NCI-H2227 treated with DMSO at 0.1 percent for 48 hours (cell line): ENCODE measurements at places on chromosomes 7 and 10.
A peak's percentile ranks its signal among the peaks of the same experiment; 100 is the strongest.

- no peak for DNase-seq
Measured at GRCh38 chr7:37920849-37921805, 687 bp downstream of the EPDR1 start.

- no peak for DNase-seq
Measured at GRCh38 chr10:116151076-116151475, 121.9 kb downstream of the GFRA1 start.

GRCh38 chr7:11642276-11642675 lies 189.7 kb downstream of the THSD7A start:
- no peak for DNase-seq

DNA sequence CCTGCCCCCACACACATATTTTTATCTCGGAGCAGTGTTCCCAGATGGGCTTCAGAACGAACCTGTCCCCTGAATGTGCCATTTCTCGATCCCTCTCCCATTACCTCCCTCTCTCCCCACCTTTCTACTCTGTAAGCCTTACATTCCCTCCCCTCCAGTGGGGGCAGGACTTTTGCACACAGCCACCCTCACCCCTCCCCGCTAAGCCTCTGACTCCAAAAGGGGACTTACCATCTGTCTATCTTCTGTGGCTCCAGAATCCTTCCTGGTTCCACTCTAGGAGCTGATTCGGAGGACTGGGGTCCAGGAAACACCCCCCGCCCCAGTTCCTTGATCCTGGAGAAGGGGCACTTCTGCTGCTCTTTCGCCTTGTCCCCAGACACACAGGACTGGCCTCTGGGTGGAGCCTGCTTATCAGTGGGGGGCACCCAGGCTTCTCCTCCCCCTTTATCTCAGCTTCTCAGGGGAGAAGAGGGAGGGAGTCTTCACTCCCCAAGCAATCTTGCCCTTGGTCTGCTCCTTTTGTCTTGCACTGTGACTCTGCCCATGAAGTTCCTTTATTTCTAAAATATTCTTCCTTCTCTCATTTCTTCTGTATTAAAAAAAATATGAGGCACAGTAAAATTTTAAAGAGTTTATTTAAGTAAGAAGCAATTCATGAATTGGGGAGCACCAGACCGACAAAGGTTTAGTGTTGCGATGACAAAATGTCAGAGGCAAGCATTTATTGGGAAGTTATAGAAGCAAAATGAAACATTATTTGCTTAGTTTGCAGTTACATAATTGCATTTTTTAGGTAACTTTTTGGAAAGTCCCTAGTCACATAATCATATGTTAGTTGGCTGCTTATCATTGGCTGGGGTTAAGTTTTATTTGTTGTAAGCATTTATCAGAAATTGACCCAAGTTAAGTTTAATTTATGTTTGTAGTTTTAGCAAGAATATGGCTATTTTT lies at the start of gene KEL:
TSS of gene KEL (minus strand) at position 391 of the 954 bp plus-strand sequence. CDS start at position 234, 157 bp downstream.
- DNase-seq, result no peak

GRCh38 chr7:139598642-139599041 lies 75.2 kb downstream of the CLEC2L start:
- DNase-seq, result peak; percentile 68

DNA sequence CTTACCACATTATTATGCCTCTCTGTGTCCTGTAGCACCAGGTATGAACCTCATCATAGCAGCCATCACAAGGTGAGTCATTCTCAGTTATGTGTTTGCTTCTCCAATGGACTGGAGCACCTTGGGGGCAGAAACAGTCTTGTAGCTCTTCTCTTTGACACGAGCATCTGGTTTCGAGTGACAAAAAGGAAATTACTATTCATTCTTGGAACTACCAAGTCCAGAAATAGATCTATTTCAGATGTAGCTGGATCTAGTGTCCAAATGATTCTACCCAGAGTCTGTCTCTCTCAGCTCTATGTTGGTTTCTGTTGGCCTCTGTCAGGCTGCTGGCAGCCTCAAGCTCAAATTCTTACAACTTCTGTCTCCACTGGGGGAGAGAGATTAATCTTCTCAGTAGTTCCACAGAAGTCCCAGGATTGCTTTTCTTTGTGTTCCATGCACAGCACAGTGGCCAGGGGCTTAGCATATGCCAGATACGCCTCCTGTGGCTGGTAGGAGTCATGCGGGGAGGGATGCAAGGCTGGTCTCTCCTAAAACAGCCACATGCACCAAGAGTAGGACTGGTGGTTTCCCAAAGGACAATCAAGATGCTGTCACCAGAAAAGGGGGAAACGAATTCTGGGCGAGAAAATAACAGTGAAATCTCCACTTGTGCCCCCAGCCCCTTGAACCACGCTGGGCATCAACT lies 37.2 kb upstream of the PAPSS2 start:
- DNase-seq, result no peak

GRCh38 chr7:122802301-122802751 lies 83.9 kb downstream of the CADPS2 start:
- DNase-seq, result no peak

- no peak for DNase-seq
Measured at GRCh38 chr7:46522354-46522906, 601.4 kb upstream of the IGFBP3 start.

- no peak for DNase-seq
Measured at GRCh38 chr10:130021383-130021950, 57.4 kb upstream of the EBF3 start.

GRCh38 chr7:102120666-102121195 lies 165.9 kb upstream of the SH2B2 start:
- no peak for DNase-seq

DNA sequence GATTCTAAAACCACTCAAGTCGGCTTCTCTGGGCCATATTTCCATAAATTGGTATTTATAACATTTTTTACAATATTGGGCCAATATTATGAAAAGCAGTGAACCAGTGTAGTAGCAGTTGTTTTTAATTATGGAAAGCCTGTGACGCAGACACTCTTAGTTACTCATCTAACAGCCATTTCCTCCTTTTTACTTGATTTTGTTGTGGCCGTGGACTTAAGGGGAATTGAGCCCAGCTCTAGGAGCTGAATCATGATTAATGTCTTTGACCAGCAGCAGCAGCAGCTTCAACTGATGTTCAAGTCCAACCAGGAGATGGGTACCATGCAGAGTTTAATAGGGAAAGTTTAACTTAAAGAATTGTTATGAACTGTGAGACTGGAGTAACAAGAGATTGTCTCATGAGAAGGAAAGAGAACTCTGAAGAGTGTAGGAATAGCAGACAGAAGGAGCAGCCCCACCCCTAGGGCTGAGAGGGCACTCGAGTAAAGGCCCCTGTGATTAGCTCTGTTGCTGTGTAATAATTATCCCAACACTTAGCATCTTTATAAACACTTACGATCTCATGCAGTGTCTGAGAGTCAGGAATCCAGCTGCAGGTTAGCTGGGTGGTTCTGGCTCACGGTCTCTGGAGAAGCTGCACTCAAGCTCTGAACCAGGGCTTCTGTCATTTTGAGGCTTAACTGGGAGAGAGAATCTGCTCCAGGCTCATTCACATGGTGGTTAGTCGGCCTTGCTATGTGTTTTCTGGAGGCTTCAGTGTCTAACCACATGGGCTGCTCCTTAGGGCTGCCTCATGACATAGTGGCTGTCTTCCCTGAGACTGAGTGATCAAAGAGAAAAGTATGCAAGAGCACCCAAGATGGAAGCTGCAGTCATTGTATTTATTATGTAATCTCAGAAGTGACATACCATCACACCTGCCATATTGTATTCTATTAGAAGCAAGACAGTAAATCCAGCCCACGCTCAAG lies 4.6 kb downstream of the LANCL2 start:
- DNase-seq, result peak; percentile 40

GRCh38 chr10:12606461-12606860 lies 257.1 kb downstream of the CAMK1D start:
- no peak for DNase-seq

GRCh38 chr10:130350996-130351395 lies 214.8 kb downstream of the GLRX3 start:
- DNase-seq, result no peak

- DNase-seq, result no peak
Measured at GRCh38 chr7:74599244-74599643, 58.3 kb upstream of the GTF2I start.

- DNase-seq, result no peak
Measured at GRCh38 chr10:89867964-89868363, 166.6 kb downstream of the KIF20B start.

DNA sequence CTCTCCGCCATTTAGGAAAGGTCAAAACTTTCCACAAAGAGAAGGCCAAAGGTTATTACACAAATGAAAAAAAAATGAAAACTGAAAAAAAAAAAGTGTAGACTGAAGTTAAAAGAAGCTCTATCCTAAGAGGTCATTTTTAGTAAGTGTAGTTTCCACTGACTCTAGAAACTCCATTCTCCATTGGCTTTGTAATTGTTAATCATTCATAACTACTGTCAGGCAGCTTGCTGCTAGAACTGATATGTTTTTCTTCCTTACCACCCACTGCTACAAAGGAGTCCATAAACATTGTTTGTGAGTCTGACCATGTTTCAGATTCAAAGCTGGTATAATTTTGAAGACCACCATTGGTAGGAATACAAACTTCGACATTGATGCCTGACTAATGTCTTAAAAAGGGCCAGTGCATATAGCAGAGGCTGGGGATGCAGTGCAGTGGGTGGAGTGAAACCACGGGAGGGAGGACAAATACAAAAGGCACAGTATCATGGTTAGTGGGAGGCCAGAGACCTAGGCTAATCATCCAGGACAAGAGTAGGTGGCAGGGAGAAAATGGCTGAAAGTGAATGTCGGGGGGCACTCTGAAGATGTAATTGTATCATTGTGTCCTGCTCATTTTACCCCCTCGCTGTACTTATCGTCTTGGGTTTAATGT lies 16.9 kb upstream of the DYNC1I1 start:
- DNase-seq, result peak; percentile 81

- DNase-seq, result no peak
Measured at GRCh38 chr10:132599732-132600131, 62.1 kb downstream of the INPP5A start.

- DNase-seq, result no peak
Measured at GRCh38 chr10:69739634-69740033, 62.1 kb upstream of the COL13A1 start.

DNA sequence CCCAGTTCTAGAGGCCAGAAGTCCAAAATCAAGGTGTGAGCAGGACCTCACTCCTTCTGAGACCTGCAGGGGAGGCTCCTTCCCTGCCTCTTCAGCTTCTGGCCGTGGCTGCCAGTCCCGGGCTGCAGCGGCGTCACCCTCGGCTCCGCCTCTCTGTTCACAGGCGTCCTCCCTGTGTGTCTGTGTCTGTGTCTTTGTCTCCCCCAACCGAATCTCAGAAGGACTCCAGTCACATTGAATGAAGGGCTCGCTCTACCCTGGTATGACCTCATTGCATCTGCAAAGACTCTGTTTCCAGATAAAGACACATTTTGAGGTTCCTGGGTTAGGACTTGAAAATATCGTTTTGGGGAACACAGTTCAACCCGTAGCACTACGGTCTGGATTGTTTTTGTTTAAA lies 33.1 kb upstream of the GALNT11 start:
- peak; percentile 82 for DNase-seq

- no peak for DNase-seq
Measured at GRCh38 chr7:129443612-129444011, 9.4 kb downstream of the STRIP2 start.

DNA sequence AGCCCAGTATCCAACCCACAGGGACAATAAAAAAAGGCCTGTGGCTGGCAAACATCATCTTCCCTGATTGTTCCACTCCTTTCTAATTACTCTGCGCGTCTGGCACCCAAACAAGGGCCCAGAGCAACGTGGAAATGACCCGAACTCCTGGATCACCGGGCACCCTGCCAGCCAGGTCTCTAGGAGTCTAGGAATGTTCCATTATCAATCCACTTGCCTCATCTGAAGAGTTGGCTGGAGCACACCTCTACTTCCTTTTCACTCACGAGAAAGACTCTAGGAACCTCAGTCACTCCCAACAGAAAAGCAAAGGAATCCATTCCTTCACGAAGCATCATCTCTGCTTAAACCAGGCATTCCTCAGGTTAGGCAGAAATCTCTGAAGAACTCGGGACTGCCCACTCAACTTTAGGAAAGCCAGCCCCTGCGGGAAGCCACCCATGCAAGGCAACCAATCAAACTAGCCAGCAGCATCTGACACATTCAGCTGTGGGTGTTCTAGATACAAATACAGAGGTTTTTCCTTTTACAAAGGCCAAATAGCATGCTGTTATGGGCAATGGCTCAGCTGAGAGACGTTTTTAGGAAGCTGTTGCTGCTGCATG lies 37.7 kb downstream of the ATXN7L1 start:
- DNase-seq, result no peak

GRCh38 chr7:99653754-99654153 lies 26.0 kb downstream of the CYP3A5 start:
- DNase-seq, result no peak

DNA sequence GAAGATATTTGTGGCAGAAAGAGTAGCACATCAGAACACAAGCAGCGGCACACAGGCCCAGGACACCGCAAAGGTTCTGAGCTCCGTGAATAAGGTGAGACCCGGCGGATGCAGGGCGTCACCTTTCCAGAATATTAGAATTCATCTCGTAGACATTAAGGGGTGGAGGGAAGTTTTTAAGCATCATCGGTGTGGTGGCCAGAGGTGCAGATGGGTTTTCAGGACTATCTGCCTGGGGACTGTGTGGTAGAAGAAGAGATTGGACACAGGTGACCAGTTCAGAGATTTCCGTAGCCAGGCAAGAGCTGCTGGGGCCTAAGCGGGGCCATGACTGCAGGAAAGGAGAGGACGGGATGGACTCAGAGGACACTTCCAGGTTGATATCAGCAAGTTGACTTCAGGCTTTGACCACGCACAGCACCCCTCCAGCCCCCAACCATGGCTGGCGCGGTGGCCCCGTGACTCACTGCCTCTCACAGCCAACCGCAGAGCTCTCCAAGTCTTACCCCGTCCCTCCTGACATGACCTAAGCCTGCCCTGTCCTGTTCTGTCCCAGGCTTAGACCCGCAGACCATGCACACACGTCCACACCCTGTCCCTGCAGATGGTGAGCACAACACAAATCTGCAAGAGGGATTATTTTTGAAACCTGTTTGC lies 97.2 kb downstream of the OAT start:
- DNase-seq, result no peak

- DNase-seq, result no peak
Measured at GRCh38 chr7:25752154-25752553, 399.8 kb upstream of the NFE2L3 start.

DNA sequence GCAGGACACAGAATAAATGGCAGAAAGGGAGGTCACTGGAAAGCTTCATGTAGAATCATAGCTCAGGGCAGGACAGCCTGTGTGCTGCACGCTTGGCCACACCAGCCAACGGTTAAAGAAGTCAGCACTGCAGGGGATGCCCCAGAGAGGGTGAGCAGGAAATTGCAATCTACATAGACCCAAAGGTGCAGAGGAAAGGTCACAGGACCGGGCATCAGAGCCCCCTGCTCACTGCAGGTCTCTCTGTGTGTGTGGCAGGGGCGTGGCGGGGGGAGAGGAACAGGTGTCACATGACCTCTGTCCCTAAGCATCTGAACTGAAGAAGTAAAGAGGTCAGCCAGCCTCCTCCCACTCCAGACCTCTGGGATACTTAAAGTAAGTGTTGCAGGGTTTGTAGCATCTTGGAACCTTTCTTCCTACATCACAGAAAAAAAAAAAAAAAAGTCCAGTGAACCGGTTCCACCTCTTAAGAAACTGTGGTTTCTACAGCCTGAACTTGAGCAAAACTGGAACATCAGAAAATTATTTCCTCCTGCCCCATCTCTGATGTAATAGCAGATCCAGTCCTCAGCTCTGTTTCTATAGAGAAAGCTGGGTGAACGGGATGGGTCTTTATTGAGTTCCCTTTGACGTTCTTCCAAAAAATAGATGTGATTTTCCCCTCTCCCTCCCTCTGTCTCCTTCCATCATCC lies 64.3 kb downstream of the RGS10 start:
- no peak for DNase-seq
